ENCODE measurements at places on chromosomes 12 and 14.

GRCh38 chr14:103130965-103131364, 7.7 kb downstream of the TNFAIP2 start:
- no peak for DNase-seq

- DNase-seq = no peak
Observed at GRCh38 chr14:28398506-28398905, 368.1 kb upstream of the FOXG1 start.

- no peak for DNase-seq
Observed at GRCh38 chr12:77816196-77816595, 14.5 kb upstream of the NAV3 start.

DNA sequence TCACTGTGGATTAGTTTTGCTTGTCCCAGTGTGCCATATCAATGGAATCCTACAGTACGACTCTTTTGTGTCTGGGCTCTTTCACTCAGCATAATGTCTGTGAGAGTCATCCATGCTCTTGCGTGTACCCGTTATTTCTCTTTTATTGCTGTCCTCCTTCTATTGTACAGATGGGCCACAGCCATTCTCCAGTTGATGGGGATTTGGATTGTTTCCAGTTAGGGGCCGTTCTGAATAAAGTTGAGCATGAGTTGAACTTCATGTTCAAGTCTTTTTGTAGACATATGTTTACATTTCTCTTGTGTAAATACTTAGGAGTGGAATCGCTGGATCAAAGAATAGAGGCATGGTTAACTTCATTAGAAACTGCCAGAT, 38.3 kb downstream of the MYO1H start:
- peak; percentile 52 for DNase-seq

- DNase-seq = no peak
Observed at GRCh38 chr12:26528943-26529342, 304.1 kb downstream of the ITPR2 start.

DNA sequence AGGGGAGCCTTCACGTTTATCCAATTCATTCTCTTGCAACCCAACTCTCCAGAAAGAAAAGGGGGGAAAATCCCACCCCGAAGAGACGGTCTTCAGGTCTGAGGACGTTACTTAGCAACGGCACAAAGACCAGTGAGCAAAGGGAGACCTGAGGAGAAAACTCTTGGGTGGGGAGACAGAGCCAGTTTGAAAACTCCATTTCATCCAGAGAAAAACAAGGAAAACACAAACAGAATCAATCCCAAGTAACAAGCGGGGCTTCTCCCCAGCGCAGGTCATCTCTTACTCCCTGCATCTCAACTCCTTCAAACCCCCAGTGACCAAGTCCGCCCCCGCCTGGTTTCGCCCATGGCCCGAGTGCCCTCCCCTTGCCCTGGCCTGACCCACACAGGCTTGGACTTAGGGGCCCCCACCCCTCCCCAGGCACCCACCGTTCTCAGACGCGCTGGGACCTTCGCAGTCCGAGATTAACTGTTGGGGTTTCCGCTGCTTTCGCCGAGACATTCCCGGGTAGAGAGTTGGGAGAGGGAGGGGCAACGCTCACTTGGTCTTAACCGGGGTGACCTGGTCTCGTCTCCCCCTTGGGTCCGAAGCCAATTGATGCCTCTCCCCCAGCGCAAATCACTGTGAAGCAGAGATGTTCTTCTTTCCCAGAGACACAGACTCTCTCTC, 10.4 kb upstream of the SALL2 start:
- no peak for DNase-seq

Data from NCI-H1105 treated with DMSO at 0.1 percent for 48 hours (cell line).